ENCODE measurements at places on chromosomes 7 and 10. TPM values are rescaled to one million over a fixed set of nuclear protein-coding genes. Genes with fewer than 3 reads are reported as not detected.

The SUN3 gene
- not detected for polyA plus RNA-seq

DNA sequence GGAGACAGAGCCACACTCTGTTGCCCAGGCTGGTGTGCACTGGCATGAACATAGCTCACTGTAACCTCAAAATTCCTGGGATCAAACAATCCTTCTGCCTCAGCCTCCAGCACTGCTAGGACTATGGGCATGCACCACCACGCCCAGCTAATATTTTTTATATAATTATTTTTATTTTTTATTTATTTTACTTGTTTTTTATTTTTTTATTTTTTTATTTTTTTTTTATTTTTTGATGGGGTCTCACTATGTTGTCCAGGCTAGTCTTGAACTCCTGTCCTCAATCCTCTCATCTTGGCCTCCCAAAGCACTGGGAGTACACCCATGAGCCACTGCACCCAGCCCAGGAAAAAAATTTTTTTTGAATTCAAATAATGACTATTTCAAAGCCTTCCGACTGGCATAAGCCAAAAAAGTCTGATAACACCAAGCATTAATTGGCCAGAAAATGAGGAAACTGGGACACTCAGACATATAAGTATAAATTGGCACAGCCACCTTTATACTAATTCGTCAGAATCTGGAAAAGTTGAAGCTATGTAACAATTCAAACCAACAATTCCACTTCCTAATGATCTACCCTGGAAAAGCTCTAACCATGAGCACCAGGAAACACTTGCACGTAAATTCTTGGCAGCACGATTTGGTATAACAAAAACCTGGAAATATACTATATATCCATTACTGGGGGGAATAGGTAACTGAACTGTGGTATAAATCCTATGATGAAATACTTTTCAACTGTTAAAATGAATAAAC is 6.3 kb downstream of the ZC3HAV1 start:
- no peak for DNase-seq

The AUTS2 gene
- polyA plus RNA-seq, result 51.3 TPM

DNA sequence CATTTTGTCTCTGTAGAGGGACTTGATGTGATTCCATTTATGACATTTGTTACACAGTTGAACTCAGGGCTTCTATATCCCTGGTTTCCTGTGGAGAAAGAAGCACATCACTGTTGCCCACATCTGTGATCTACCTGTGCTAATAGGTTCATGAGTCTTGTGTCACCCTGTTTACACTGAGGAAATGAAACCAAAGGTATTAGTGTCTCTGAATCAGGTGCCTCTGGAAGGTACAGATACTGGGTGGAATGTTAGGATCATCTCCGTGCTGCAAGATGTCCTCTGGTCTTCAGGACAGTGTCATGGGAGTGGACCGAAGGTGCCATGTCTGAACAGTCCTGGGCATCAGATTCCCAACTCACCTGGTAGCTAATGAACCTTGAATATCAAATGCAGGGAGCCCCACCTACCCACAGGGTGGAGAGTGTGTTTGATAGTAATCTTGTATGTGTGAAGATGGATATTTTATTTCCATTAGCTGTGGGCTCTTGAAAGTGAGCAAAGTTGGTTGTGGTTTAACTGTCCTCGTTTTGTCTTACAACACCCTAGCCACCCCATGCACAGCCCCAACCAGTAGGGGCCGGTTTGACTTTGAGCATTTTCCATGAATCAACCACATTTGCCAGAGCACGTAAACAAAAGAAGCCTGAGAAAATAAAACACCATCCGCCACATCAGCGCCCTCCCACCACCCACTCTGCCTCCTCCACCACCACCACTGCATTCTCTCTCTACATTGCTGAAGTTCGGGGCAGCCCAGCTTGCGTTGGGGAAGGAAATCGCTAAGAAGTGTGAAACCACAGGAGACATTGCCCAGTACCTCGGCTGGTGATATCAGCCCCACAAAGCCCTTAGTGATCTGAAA is 40.7 kb downstream of the TARP start:
- DNase-seq, result peak; percentile 16

- no peak for DNase-seq
Observed at GRCh38 chr10:125843603-125844329, 20.4 kb downstream of the BCCIP start.

GRCh38 chr7:101680406-101681145 is 51.5 kb upstream of the MYL10 start:
- no peak for DNase-seq

- no peak for DNase-seq
Observed at GRCh38 chr7:95859429-95859828, 87.1 kb downstream of the DYNC1I1 start.

DNA sequence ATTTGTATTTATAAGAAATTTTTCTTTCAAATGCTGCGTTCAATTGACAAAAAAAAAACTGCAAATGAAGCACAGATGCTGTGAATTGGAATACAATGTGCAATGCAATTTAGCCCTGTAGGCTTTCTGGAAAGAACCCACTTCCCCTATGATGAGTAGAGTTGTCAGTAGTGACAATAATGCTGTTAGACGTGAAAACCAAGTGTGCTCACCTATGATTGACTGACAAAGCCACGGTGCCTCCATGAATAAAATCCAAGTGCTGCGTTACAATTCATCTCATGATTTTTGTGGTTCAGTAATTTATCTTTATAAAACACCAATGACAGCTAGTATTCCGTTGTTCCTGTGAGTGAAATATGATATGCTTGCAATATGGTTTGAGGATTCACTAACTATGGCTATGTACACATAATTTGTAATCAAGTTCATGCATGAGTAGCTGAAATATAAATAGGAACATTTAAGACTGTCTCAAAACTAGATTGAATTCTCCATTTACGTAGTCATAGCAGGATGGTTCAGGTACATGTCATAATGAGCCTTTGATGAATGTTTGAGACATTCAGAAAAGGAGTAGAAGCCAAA is 1160.3 kb downstream of the CNTNAP2 start:
- DNase-seq, result no peak

The NUTM2E gene
- polyA plus RNA-seq, result 0.09 TPM

The JCAD gene
- polyA plus RNA-seq, result 8.6 TPM

DNA sequence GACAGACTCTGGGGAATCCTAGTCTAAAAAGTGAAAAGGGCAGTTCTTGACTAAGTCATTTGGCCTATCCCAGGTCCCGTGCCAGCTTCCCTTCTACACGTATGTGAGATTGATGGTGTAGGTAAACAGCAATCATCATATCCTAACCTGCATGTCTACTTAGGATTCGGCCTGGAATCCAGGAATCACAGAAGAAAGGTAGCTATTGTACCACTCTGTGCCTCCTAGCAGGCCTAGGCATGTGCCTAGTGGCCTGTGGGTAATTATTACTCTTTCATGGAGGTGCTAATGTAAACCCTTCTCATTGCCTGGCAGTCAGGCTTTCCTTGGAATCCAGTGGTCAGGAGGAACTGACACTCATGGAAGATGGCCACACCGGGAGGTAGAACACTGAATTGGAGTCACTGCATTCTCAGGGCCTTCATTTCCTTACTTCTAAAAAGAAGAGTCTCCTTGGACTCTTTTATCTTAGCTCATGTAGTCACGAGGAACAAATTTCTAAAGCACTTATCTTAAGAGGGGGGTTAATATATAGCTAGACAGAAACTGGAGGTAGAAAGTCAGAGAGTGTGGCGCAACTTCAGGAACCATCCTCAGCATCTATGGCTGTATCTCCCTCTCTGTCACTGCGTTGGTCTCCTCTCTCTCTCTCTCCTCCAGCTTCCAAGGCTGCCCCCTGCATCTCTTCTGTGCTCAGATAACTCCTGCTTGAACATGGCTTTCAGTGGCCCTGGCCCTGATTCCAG is 122.5 kb downstream of the C1GALT1 start:
- peak; percentile 80 for DNase-seq

Data from large intestine (tissue), 12 donors.